Astrocyte (in vitro differentiated cells and primary cell): ENCODE measurements at places on chromosomes 7 and 10. TPM values are rescaled to one million over a fixed set of nuclear protein-coding genes. Genes with fewer than 3 reads are reported as not detected.

The CALCR gene
- 5.4 and 5.7 TPM in 2 replicates for total RNA-seq

The MAP3K8 gene
- 3.5 and 5.1 TPM in 2 replicates for total RNA-seq

- H3K27ac ChIP-seq: no peak overlapping the region
- H3K4me3 ChIP-seq: no peak overlapping the region
- H3K4me1 ChIP-seq: no peaks in the 10 kb centered on the region
Measured at GRCh38 chr10:121069061-121069850, 218.1 kb downstream of the WDR11 start.

GRCh38 chr7:20201380-20201779 lies 15.8 kb downstream of the MACC1 start:
- H3K27me3 ChIP-seq: no peaks in the 10 kb centered on the region
- DNase-seq: no peak
- H3K4me1 ChIP-seq: peaks cover 8% of the 10 kb centered on the region
- H3K36me3 ChIP-seq: no peaks in the 10 kb centered on the region
